ENCODE measurements at places on chromosomes 2 and 18. TPM values are rescaled to one million over a fixed set of nuclear protein-coding genes. Genes with fewer than 3 reads are reported as not detected.

SERPINB3 gene
- not detected for total RNA-seq

FOXI3 gene
- total RNA-seq, result not detected

UGGT1 gene
- 48.1 TPM for total RNA-seq

ROCK2 gene
- 20.6 TPM for total RNA-seq

IFIH1 gene
- 2.4 TPM for total RNA-seq

C2orf81 gene
- 0.37 TPM for total RNA-seq

DES gene
- total RNA-seq, result not detected

RAMP1 gene
- total RNA-seq, result not detected

NAT8 gene
- total RNA-seq, result not detected
